ENCODE measurements at places on chromosomes 2 and 18.
A peak's percentile ranks its signal among the peaks of the same experiment; 100 is the strongest.

DNA sequence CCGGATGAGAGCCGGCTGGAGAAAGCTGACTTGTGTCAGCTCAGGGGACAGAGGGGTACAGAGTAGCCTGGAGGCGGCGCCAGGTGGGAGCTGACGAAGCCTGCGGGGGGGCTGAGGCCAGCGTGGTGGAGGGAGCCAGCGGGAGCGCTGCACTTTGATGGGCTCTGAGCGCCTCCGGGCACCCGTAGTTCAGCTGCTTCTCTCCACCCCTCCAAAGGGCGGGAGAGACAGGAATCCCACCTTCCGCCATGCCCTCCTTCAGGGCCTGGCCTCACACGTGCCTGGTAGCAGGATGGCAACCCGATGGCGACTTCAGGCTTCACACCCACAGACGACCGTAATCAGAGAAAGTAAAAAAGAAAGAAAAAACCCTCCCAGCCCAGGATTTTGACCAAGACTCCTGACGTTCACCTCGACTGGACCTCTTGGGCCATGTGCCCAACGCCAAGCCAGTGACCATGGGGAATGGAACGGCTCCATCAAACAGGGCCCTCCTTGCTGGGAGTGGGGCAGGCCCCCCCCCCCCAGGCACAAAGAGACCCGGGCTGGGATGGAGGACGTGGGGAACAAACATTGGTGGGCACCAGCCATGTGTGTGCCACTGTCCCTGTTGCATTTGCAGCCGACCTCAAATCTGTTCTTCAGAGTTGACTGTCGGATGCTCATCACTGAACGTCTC lies 60.7 kb upstream of the ASAP2 start:
- no peak overlapping the region for H3K4me3 ChIP-seq
- H3K4me1 ChIP-seq: peaks cover 10% of the 10 kb centered on the region
- no peaks in the 10 kb centered on the region for H3K36me3 ChIP-seq
- DNase-seq: no peak
- H3K27me3 ChIP-seq: peaks cover 2% of the 10 kb centered on the region

- H3K27ac ChIP-seq: no peak overlapping the region
- H3K4me3 ChIP-seq: no peak overlapping the region
Measured at GRCh38 chr18:11052800-11053199, 96.6 kb downstream of the PIEZO2 start.

- peak overlapping the region; percentile 97 for H3K4me3 ChIP-seq
- peak overlapping the region; percentile 82 for H3K27ac ChIP-seq
- peaks cover 26% of the 10 kb centered on the region for H3K4me1 ChIP-seq
Measured at GRCh38 chr2:112483042-112483473, 1.1 kb downstream of the TTL start.

GRCh38 chr2:126700677-126701076 lies 44.7 kb downstream of the GYPC start:
- DNase-seq: no peak
- peak overlapping the region; percentile 91 for H3K27ac ChIP-seq
- no peaks in the 10 kb centered on the region for H3K27me3 ChIP-seq
- H3K4me1 ChIP-seq: peaks cover 37% of the 10 kb centered on the region

DNA sequence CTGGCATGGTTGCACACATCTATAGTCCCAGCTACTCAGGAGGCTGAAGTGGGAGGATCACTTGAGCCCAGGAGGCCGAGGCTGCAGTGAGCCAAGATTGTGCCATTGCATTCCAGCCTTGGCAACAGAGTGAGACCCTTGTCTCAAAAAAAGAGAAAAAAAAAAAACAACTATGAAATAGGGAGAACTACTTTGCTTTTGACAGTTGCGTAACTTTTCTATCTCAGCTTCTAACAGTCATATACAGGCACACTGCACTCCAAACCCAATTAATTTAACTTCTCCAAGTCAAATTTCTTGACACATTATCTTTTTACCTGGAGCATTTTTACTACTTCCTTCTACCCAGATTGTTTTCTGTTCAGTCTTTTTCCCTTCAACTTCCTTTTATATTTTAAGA lies 24.1 kb upstream of the VWC2L start:
- H3K4me3 ChIP-seq: no peak overlapping the region
- no peak overlapping the region for H3K27ac ChIP-seq
- H3K27me3 ChIP-seq: no peaks in the 10 kb centered on the region
- DNase-seq: no peak

- no peak for DNase-seq
- H3K27ac ChIP-seq: no peak overlapping the region
- H3K4me3 ChIP-seq: no peak overlapping the region
- H3K4me1 ChIP-seq: no peaks in the 10 kb centered on the region
- H3K27me3 ChIP-seq: peaks cover 12% of the 10 kb centered on the region
Measured at GRCh38 chr18:37689841-37690240, 124.2 kb upstream of the CELF4 start.

Data from mesothelial cell of epicardium (in vitro differentiated cells).